ENCODE measurements at places on chromosomes 6 and 20.

GRCh38 chr6:12798326-12798725, 81.8 kb downstream of the PHACTR1 start:
- no peak for DNase-seq

DNA sequence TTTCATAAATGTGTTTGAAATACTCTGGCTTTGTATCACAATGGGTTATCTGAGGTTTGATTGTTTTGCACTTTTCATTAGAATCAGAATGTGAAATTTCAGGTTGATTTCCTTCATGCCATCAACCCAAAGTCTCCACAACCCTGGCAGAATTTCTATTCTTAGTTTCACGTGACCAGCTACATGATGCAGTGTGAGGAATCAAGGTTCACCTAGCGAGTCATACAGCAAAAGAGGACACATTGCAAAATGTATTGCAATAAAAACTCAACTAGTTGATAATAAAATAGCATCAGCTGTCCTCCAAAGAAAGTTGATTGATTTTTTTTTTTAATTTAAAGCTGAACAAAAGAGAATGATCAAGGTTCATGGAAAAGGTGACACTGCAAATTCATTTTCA, 2.2 kb downstream of the HAO1 start:
- DNase-seq = no peak

GRCh38 chr6:17021539-17021889, 80.3 kb upstream of the STMND1 start:
- no peak for DNase-seq

- no peak for DNase-seq
Measured at GRCh38 chr20:46100988-46101387, 11.2 kb upstream of the NCOA5 start.

DNA sequence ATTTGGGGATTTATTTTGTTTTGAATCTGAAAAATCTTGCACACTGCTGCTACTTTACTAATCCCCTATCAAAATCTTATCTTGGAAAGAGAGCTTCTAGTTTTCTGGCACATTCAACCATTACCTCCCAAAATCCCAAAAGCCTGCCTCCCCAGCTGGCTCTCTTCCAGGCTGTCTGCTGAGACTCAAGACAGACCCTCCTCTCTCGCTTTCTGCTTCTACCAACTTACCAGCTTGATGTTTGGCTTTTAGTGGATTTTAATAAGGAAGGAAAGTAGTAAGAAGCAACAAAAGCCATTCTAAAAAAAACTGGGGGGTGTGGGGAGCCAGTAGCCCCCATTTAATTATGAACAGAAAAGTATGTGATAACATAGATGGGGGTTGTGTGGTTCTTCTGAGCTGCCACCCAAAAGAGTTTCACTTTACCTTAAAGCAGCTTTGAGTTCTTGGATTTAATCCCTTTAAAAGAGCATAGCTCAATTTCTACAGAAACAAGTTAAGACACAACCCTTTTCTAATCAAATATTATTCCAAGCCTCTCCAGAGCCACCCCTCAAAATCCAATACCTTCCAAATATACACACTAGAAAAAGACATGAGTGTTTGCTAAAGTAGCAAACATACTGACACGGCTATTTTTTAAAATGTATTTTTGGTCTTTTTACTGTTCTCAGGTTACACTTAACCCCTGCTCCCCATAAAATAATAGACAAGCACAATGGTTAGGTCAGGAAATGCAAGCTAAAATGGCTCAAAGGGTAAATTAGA, 71.7 kb downstream of the ATP9A start:
- DNase-seq = peak; percentile 38

GRCh38 chr20:38170219-38170825, 5.3 kb upstream of the TGM2 start:
- no peak for DNase-seq

All from thyroid gland (tissue), 4 donors.